Peyer's patch (tissue), 4 donors: ENCODE measurements at places on chromosomes 2 and 18.
A peak's percentile ranks its signal among the peaks of the same experiment; 100 is the strongest.

- DNase-seq = peak; percentile 87
These were observed at the start of gene ARHGAP15 for GRCh38 chr2:143128681-143129580. TSS of gene ARHGAP15 (plus strand) at chr2:143129419.

- DNase-seq = peak; percentile 33
These were observed 146.4 kb downstream of the SH3RF3 start for GRCh38 chr2:109275120-109276012.

DNA sequence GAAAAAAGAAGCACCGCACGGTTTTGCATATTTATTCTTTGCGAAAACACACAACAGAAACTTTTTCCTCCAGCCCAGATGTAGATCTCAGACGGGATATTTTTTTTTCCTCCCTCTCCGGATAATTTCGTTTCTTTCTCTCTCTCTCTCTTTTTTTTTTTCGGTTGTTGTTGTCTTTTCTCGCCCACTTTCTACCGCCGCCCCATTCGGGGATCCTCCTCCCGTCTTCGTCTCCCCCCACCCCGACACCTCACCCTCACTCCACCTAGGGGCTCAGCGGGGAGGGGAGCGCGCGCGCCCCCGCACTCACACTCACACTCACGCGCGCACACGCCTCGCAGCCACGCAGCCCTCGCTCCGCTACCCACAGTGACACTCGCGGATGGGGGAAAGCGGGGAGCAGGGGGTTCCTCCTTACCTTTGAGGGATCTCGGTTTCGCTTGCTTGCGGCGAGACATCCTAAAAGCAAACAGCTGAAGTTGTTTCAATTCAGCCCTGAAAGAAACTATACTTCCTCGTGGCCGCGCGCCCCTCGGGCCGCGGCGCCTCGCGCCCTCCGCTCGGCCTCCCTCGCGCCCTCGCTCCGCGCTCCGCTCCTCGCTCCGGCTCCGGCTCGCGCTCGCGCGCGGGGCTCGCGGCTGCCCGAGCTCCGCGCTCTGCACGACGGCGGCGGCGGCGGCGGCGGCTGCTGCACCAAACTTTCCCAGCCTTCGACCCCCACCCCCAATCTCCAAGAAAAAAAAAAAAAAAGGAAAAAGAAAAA lies 1.3 kb downstream of the ZNF521 start:
- peak; percentile 55 for DNase-seq

GRCh38 chr2:75595541-75596395 lies 35.0 kb upstream of the EVA1A start:
- DNase-seq = no peak

DNA sequence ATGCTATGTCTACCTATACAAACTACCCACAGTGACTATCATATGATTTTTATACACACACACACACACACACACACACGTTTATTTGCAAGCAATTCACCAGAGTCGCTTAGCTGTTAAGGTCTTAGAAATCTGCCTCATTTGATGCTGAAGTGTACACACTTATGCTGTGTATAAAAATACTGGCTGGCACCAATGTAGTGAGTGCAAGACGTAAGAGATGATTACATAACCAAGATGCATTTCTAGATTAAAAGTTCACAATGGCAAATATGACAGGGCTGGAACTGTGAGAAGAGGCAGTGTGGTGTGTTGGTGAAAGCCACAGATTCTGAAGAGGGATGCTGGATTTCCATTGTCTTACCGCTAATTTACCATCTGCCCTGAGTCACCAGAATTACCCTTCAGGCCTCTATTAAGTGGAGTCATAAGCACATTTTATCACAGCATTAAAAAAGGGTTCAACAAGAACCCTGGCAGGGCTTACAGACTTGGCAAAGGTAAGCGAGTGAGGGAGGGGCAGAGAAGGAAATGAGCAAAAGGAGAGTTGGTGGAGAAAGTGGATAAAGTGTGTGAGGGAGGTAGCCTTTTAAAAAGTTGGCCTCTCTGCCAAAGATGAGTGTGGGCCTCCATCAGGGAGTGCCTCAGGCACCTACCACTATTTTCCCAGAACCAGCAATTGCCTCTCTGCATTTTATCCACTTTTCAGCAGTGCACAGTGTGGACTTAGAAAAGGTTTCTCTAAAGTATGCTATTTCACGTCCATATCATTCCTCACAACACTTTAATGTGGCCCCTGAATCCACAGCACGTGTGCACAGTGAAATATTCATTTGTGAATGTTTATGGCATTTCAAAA lies 21.5 kb downstream of the MEIS1 start:
- DNase-seq = no peak

DNA sequence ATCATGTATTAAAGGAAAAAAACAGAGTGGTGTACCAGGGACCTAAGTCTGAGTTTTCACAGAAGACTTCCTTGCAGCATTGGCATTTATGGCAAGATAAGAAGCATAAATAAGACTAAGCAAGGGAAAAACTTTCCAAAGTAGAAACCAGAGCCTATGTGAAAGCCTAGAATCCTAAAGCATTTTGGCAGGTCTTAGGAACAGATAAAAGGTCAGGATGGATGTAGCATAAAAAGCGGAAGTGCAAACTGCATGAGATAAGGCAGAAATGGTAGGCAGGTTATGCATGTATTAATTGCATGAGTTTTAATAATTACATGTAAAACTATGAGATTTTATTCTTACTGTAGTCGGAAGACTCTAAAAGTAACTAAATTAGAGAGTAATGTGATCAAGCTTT lies 596.5 kb downstream of the SUCLG1 start:
- DNase-seq = no peak

- DNase-seq = peak; percentile 63
These were observed 49.1 kb downstream of the KCNIP3 start for GRCh38 chr2:95346231-95346737.

DNA sequence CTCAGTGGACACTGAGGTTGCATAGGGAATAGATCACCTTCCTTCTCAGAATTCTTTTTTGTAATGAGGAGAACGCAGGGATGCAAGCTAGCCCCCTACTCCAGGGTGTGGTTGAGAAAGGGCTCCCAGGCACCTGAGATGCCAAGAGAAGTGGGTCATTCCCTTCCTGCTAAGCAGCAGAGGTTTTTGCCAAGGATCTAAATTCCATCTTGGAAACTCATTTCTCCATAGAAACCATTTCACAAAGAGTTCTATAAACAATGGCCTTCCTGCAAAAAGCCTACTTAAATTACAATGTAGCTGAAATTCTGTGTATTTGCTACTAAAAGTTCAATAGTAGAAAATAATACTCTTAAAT lies 3.7 kb upstream of the PPP3R1 start:
- no peak for DNase-seq

GRCh38 chr2:126916744-126917143 lies 18.1 kb downstream of the TEX51 start:
- DNase-seq = peak; percentile 13

DNA sequence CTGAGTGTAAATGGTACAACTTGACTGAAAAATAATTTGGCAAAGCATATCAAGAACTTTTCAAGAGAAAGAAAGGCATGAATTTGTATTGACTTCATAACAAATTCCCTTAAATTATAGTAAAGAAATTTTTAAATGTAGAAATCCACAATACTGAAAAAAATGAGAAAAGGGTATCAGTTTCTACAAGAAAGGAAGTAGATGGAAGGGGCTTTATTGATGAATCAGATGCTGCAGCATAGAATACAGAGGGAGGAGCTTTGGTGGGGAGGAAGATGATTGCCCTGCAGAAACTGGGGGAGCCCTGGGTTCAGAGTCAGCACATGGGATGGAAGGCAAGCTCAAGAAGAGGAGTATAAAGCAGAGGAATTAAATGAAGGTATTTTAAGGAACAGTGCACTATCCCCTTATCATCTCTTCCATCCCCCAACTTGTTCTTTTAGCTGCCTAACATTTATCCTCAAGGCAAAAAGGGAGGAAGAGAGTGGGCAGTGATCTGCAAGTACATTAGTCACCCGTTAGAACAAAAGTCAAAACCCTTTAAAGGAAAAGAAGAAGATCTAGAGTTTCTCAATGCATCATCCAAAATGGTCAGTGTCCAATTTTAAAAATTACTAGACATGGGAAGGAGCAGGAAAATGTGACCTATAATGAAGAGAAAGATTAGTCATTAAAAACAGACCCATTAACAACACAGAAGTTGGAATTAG lies 77.7 kb downstream of the KCTD18 start:
- DNase-seq = no peak

DNA sequence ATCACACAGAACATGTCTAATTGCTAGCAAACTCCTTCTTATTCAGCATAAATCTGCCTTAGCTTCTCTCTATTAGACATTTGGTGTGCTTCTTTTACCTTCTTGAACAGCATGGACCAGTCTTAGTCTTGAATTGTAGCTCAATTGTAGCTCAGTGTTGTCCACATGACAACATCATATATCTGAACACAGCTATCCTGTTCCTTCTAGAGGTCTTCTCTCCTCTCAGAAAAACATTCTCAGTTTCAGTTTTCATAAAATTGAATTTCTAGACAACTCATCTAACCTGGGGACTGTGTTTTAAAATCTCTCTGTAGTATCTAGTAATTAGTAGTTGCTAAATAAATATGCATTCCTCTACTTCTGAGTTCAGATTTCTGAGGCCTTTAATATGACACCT lies 47.6 kb downstream of the CPO start:
- DNase-seq = no peak

DNA sequence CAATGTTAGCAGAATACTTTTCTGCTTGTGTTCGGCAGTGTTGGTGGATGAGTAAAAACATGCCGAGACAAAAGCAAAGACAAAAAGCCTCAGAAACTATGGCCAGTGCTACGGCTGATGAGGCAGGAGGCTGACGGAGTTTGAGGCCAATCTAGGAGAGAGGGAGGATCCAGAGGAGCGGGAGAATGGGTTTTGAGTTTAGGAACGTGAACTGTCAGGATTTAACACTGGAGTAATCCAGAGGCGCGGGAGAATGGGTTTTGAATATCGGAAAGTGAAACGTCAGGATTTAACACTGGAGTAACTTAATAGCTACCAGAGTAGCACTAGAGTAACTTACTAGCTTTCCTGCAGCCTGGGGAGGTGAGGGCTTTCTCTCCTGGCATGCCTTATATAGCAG lies 37.4 kb downstream of the LYPD6B start:
- no peak for DNase-seq

DNA sequence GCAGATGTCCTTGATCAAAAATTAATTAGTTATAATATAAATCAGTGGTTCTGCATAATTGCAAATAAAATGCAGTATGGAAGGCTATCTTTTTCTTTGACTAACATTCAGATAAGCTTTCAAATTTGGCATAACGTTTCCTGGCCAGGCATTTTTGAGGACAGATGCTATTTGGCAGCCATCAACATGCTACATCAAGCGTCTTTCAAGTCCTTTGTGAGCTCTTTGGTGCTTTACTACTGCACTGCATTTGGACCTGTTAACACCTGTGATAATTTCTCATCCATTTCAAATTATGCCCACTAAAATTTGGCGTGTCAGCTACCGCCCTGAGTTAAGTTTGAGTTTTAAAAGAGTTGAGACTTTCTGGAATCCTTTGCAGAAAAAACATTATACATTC lies 545.7 kb downstream of the STK39 start:
- no peak for DNase-seq

DNA sequence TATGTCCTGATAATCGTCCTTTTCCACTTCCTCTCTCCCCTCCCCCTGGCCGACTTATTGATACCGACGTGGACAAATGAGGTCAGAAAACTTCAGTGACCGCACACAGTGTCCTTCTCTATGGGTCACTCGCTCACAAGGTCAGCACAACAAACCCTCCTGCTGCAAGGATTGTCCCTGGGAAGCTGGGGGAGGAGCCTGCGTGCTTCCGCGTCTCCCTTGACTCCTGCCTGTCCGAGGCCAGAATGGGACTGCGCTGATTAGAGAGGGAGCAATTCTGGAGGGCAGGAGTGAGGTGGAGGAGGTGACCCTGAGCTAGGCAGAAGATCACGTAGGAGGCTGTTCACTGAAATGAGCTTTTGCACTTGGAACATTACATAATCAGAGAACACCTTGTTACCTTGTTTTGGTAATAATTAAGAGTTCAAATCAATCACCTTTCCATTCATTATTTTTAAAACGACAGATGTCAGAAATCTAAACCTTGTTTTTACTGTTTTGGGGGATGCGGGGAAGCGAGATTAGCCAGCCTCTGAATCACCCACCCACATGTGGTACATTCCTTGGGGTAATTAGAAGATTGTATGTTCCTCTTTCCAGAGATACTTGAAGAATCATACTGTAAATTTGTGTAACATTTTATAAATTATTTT lies 70.6 kb downstream of the CTAGE1 start:
- peak; percentile 88 for DNase-seq

DNA sequence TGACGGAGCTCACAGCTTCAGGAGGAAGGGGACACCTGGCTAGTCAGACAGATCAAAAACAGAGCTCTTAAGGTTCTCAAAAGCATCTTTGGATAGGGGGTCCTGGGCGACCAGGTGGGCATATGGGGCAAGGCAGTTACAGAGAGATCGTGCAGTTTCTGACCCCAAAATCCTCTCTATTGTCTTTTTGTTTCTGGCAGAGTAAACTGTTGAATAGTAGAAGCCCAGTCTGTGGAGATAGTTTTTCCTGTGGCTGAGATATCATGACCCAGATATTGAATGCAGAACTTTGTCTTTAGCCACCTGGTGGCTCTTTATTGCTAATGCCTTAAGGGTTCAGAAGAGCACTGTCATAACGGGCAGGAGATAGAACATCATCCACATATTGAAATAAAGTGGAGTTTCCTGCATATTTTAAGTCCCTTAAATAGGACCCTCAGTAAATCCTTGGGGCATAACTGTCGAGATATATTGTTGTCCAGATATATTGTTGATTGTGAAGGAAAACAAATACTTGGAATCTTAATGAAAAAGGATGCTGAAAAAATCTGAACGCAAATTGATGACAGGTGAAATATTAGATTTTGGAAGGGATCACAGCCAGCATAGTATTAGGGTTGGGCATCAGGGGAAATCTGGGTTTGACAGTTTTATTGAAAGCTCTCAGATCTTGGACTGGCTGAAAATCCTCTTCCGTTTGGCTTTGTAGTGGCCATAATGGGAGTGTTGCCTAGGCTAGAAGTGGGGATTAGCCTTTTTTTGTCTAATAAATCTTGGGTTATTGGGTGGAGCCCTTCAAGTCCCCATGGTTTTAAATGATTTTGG lies 14.1 kb upstream of the ZDBF2 start:
- no peak for DNase-seq

DNA sequence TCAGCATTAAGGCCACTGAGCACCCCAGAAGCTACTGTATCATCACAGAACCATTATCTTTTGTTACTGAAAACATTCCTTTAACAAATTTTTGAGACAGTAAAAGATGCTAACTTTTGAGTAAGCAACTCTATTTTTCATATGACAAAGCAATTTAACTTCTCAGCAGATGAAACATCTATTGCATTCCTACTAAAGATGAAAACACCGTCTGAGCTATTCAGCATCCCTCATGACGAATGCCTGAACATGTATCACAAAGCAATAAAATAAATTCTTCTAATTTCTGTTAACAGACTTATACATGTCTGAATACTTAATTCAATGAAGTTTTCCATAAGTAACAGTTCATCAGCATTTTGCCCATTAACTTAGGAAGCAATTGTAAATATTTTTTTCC lies 23.9 kb downstream of the CHN1 start:
- DNase-seq = no peak

DNA sequence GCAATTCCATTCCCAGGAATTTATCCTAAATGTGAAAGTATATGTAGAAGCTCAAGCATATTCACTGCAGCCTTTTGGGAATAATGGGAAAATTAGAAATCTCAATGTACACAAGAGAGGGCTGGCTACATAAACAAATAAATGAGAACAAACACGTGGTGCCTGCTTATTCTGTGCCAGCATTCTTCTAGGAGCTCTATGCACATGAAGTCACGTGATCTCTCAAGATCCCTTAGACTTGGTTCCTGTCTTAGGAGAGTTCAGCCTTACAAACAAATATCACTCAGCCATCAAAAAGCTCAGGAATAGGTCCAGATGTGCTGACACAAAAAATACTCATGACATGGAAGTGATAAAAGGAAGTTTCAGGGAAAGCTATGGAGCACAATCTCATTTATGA lies 92.9 kb upstream of the SP3 start:
- DNase-seq = no peak
